ENCODE measurements at places on chromosomes 6 and 20. TPM values are rescaled to one million over a fixed set of nuclear protein-coding genes. Genes with fewer than 3 reads are reported as not detected.

CRYBG1 gene
- 38.4 TPM for total RNA-seq

DNA sequence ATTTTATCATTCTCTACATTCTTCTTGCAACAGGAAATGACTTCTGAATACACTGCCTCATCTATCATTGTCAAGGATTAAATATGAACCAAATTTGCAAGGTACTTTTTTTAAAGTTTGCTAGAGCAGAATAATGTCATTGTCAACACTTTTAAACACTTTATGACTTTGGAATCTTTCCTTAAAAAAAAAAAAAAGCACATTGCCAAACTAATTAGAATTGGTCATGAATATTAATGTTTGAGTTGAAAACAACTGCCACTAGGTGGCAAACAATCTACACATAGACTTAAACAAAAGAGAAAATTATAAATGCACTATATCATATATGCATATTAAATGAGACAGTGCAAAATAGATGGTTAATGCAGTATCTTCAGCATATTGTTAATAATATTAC, 32.5 kb upstream of the TMEM244 start:
- no peaks in the 10 kb centered on the region for H3K27me3 ChIP-seq
- H3K36me3 ChIP-seq, result no peaks in the 10 kb centered on the region
- peaks cover 5% of the 10 kb centered on the region for H3K4me1 ChIP-seq

NOL4L gene
- 22.1 TPM for total RNA-seq

DNA sequence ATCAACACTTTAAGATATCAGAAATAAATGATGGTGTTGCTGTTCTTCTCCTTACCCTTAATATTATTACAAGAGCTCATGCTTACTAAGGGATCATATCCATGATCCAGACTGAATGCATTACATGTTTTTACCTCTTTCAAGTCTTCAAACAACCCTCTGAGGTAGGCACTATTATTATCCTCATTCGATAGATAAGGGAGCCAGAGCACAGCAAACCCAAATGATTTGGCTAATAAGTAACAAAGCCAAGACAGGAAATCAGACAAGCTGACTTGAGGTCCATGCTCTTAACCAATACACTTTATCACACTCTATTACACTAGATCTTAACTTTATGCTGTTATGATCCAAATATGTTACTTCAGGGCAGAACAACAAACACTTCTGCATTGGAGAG, 145.9 kb downstream of the RALGAPA2 start:
- peaks cover 7% of the 10 kb centered on the region for H3K4me1 ChIP-seq
- H3K27ac ChIP-seq, result no peak overlapping the region
- no peak for DNase-seq
- no peaks in the 10 kb centered on the region for H3K27me3 ChIP-seq

ESR1 gene
- total RNA-seq, result not detected

SIRPA gene
- total RNA-seq, result not detected

- no peaks in the 10 kb centered on the region for H3K27me3 ChIP-seq
- H3K27ac ChIP-seq, result no peak overlapping the region
- no peak overlapping the region for H3K4me3 ChIP-seq
- no peaks in the 10 kb centered on the region for H3K36me3 ChIP-seq
Measured at GRCh38 chr20:15742087-15742486, 831.2 kb downstream of the KIF16B start.
